ENCODE measurements at places on chromosomes 3 and 15. TPM values are rescaled to one million over a fixed set of nuclear protein-coding genes. Genes with fewer than 3 reads are reported as not detected.

ETV5 gene
- total RNA-seq: 4.9 TPM

C3orf22 gene
- not detected for total RNA-seq

DNA sequence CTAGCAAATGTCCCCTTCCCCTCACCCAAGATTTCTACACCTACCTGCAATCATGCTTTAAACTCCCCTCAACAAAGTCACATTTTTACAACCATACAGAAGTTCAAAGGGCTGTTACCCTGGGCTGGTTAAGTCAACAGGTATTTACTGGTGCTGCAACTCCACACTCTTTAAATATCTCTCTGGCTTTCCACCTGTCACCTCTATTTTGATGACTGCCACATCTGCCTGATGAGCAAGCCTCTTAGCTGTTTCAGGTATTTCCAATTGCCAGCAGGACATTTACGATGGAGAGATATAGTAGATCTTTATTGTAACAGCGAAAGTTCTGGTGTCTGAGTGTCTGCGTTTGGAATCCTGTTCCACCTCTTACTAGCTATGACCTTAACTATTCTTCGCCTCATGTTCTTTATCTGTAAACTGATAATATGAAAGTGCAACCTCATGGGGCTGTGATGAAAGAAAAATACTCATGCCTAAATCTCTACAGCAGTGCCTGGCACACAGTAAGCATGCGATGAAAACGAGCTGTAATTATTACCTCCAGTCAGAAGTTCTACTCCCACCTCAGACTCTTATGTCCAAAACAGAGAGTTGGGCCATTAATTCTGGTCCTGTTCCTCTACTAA lies 44.2 kb upstream of the TPM1 start:
- DNase-seq: no peak

- no peak for DNase-seq
These were observed 1088.9 kb downstream of the NAALADL2 start for GRCh38 chr3:175948041-175948440.

Measured in Peyer's patch (tissue), 4 donors.